Activated T-helper 1 cell treated with Interleukin-2 at 50 U/mL for 16 hours (primary cell): ENCODE measurements at places on chromosomes 6 and 20.

GRCh38 chr6:1657771-1658165 is 48.1 kb downstream of the FOXC1 start:
- DNase-seq, result no peak

GRCh38 chr6:62192593-62192992 is 93.4 kb downstream of the KHDRBS2 start:
- DNase-seq, result no peak

DNA sequence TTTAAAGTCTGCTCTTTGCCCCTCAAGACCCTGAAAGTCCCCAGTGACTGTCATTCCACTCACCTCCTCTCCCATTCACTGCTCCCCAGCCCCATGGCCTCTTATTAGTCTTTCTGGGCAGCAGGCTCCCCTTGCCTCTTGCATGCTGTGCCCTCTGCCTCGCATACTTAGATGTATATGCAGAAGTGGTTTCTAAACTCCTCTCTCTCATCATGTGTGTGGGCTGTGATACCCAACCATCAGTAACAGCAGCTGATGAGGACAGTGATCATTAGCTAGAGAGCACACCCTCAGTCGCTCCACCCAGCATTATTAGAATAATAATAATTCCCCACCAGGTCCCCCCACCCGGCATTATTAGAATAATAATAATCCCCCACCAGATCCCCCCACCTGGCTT is 14.5 kb downstream of the PKIG start:
- no peak for DNase-seq

DNA sequence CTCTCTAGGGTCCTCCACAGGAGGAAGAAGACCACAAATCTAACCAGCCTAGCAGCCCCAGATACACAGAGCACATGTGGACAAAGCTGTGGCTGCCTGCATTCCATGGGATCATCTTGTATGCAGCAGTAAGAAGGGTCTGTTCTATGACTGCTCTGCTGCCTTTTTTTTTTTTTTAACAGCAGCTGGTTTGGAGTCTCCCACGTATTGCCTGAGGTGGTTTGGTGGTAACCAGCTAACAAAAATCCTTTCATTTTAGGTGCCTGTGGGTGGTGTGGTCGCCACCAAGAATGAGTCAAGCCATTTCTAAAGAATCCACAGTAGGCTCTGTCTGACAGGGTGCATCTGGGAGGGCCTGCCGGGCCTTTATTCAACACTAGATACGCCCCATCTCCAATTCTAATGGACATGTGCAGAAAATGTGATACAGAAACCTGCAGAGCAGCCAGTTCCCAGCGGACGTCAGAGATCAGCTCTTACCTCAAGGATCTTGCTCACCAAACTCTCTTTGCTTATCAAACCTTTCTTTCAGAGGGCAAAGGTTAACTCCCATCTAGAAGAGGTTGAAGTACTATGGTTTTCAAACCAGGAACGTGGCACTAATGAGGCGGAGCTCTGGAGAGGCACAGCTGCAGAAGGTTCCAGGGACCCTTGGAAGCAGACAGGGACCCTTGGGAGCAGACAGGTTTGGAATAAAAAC is 32.0 kb downstream of the GNAS-AS1 start:
- DNase-seq, result no peak

DNA sequence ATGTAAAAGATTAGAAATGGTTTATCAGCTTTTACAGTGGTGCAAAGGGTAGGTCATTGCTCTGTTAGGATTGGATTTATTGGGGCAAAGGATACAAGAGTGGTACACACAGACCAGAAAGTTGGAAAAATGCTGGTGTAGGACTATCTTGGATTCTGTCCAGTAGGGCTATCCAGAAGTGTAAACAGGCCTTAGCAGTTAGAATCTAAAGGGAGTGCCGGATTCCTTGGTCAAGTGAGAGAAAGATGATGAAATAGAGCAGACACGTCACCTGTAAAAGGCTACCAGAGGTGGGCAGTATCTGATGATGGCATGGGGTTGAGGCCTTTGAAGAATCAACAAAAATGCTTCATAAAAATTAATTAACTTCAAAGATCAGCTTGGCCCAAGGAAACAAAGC is 975.9 kb downstream of the KIF16B start:
- no peak for DNase-seq

GRCh38 chr20:62141397-62142251 is 1.6 kb downstream of the PSMA7 start:
- no peak for DNase-seq

DNA sequence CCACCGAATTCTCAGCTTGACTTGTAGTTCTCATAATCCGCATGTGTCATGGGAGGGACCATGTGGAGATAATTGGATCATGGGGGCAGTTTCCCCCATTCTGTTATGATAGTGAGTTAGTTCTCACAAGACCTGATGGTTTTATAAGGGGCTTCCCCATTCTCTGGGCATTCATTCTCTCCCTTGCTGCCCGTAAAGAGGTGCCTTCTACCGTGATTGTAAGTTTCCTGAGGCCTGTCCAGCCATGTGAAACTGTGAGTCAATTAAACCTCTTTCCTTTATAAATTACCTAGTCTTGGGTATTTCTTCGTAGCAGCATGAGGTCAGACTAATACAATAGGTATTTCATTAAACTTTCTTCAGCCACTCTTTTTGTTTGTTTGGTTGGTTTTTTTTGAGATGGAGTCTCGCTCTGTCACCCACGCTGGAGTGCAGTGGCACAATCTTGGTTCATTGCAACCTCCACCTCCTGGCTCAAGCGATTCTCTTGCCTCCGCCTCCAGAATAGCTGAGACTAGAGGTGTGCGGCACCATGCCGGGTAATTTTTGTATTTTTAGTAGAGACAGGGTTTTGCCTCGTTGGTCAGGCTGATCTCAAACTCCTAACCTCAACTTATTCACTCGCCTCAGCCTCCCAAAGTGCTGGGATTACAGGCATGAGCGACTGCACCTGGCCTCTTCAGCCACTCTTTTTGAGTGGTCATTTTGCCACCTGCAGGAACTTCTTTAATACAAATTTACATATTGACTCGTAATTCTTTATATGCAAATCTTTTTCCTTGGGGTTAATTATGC is 36.3 kb downstream of the GSTA2 start:
- DNase-seq, result no peak

- no peak for DNase-seq
Measured at GRCh38 chr20:23570178-23570760, 2.0 kb upstream of the CST9L start.

- no peak for DNase-seq
Measured at GRCh38 chr20:47280668-47281067, 75.8 kb downstream of the ZMYND8 start.

DNA sequence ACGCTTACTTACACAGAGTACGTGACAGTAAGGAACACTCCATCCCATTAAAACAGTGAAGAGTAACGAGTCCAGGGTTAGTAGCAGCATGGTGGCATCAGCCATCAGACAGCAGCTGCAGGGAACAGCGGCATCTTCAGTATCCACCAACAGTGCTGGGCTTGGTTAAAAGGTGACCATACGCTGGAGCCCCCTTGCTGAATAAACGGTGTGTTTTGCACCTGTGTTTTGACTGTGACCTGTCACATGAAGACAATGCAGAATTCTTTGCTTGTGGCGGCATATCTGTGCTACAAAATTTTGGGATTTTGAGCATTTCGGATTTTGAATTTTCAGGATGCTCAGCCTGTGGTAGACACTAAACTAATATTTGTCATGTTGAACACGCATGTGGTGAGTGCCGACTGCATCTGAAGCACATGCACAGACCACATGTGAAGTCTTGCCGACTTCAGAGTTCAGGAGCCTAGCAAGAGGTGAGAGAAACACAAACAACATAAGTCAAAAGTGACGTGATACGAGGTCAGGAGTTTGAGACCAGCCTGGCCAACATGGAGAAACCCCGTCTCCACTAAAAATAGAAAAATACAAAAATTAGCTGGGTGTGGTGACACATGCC is 69.3 kb upstream of the FRMD1 start:
- no peak for DNase-seq

GRCh38 chr6:110414669-110415068 is 706 bp downstream of the DDO start:
- no peak for DNase-seq

- DNase-seq, result no peak
Measured at GRCh38 chr6:154306696-154307095, 49.9 kb downstream of the IPCEF1 start.

GRCh38 chr6:118843685-118844390 is 50.1 kb upstream of the ASF1A start:
- no peak for DNase-seq

GRCh38 chr6:84524636-84525035 is 239.8 kb downstream of the TBX18 start:
- DNase-seq, result no peak

DNA sequence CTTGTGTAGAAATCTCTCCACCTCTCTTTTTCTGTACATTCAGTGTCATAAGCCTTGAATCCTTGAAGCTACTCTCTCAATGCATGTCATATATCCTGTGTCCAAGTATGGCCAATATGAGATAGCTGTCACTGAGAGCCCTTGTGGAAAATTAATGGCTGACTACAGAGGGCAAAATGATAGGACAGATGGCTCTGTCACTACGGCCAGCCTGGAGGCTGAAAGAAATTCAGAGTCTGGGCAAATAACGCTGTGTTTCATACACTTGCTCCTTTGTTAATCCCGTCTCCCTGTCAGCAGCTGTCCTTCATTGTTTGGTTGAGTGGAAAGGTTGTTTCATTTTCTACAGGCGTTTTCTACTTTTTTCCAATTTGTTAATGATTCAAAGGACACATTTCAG is 70.4 kb upstream of the VGLL2 start:
- DNase-seq, result no peak

- DNase-seq, result no peak
Measured at GRCh38 chr20:41406896-41407444, 40.4 kb upstream of the EMILIN3 start.

DNA sequence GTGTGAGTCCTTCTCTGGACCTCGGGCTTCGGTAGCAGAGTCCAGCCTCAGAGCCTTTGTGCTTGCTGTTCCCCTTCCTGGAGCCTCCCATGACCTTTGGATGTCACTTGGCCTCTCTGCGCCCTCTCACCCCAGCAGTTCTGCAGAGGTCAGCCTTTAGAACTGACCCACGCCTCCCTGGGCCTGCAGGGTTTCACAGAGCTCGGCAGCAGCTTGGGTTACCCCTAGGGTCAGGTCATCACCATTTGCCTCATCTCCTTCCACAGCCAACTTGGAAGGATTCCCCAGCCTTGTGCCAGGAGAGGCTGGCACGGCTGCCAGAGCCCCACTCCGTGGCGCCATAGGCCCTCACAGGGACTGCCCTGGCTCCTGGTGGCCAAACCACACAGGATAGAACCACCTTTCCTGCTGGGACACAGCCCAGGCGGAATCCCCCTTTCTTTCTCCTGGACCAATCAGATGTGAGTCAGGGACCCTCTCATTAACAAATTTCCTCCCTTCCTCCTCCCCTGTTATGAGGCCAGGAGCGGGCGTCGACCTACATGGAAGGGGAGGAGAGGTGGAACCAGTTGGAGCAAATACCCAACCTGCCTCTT is 13.9 kb upstream of the SIRPA start:
- no peak for DNase-seq

DNA sequence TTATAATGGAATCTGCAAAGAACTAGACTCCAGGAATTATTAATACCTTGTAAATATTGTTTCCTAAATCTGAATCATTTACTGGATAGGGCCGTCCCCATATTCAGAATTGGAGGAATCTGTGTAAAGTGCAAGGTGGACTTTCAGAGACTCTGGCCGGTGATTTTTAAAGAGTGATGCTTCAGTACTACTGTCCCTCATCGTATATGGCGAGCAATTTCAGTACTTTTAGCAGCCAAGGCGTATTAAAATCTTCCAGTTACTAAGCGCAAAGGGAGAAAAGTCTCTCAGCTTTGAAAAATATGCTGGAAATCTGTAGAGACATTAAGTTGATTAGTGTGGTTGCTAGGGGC is 483 bp downstream of the SMIM26 start:
- no peak for DNase-seq

GRCh38 chr6:90044833-90045381 is 150.6 kb downstream of the GJA10 start:
- no peak for DNase-seq

DNA sequence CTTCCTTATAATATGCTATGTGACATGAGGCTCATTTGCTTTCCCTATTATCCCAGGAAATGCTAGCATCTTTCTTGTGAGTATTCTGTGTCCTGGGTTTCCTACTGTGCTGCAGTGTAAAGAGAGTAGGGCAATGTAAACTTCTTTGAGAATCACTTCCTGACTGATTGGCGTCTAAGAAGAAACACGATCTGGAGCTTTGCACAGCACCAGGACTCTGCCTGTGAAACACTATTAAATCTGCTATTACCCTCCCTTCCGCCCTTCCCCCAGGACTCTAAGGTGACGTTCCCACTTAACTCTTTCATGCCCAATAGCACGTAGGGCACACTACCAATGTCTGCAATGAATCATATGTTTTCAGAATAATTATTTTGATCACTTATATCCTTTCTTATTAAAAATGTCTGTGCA is 607.3 kb upstream of the CITED2 start:
- DNase-seq, result no peak

GRCh38 chr6:30887901-30888815 is 3.8 kb downstream of the DDR1 start:
- no peak for DNase-seq

- no peak for DNase-seq
Measured at GRCh38 chr6:4732691-4733315, 43.4 kb upstream of the CDYL start.

DNA sequence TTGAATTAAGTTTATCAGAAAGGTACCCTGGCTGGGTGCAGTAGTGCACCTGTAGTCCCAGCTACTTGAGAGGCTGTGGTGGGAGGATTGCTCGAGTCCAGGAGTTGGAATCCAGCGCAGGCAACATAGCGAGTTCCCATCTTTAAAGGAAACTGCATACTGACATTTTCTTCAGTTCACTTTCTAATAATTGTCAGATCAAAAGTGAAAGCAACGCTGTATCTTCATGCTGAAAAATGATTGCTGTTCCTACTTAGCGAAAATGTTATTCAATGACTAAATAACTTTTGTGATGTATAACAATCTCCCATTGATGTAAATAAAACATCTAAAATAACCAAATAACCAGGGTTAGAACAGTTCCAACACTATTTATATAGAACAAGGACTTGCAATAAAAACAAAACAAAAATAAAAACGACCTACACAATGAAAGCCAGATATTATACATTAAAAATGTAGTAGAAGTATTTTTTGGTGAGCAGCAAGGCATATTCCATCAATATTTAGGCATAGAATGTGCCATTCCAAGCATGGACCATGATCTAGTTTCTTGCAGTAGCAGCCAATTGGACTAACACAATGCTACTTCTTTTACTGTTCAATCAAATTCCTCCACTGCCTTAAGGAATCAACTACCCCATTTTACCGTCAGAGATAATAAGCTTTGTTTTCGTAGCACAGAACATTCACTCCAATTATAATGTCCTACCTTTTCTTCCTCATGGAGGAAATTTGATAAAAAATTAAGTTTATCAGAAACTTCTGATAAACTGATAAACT is 1.5 kb downstream of the LATS1 start:
- DNase-seq, result no peak

DNA sequence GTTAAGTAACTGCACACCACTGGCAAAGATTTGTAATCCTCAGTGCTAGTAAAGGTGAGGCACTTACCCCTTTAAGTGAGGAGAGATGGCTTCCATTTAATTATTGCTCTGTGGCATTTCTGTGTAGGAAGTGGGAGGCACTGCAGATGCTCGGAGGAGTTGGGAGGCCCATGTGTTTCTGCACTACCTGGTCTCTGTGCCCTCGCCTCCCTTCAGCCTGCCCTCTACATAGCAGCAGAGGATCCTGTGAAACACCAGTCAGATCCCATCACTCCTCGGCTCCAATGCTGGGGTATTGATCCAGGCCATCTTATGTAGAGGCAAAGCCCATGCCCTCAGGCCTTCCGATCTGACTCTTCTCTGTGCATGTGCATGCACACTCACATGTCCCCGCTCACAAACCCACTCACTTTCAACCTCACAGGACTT is 67.0 kb downstream of the SLX4IP start:
- DNase-seq, result no peak

GRCh38 chr20:35011589-35012226 is 56.0 kb downstream of the MYH7B start:
- DNase-seq, result no peak
